IPS-NIHi11 (cell line): ENCODE measurements at places on chromosomes 16 and 17.
A peak's percentile ranks its signal among the peaks of the same experiment; 100 is the strongest.

DNA sequence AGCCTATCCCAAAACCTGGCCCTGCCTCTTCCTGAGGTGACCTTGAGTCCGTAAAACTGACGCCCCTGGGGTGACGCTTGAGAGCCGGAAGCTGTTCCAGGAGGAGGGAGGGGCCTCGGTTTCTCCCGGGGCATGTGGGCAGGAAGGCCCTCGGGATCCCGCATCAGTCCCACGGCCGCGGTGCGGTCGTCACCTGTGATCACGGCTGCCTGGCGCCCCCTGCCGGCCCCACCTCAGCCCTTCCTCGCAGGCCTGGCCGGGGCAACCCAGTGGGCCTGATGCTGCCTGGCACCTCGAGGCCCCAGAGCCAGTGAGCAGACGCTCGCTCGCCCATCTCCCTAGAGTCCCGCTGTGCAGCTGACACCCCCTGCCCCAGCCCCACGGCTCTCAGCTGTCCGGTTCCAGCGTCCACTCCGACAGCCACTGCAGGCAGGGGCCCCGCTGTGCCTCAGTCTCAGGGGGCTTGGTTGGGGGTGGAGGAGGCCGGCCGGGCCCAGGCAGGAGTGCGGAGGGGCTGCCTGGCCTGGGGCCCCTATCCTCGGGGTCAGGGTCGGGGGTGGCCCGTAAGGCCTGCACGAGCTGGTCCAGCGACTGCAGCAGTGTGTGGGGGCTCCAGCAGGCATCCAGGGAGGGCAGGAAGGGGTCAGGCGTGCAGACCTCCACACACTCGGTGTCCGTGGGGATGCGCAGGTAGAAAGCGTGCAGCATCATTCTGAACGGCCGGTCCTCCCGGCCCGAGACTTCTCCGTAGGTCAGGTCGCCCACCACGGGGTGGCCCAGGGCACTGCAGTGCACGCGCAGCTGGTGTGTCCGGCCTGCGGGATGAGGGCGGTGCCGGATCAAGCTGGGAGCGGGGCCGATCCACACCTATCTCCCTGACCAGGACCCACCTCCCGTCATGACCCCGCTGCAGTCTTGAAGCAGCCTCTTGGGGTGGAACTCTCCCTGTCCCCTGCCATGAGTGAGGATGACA, 2.3 kb downstream of the RPUSD1 start:
- peak; percentile 90 for DNase-seq

DNA sequence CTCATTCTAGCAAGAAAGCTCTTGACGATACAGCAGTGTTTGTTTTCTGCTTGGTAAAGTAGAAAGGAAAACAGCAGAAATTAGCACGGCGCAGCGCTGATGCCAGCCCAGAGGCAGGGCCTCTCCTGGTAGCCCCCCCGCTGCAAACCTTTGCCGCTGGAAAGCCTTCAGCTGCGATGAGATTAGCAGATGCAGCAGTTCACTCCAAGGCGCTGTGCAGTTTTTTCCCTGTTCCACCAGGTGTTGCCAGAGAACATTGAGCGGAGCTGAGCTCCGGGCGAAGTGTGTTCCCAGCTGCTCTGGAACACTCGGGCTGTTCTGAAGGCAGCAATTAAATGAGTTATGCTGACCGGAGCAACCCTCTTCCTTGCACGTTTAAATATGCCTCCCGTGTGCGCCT, 72.5 kb downstream of the RBFOX1 start:
- DNase-seq = no peak

- DNase-seq = peak; percentile 17
Measured at GRCh38 chr16:58063377-58064076, 38.0 kb downstream of the MMP15 start.

DNA sequence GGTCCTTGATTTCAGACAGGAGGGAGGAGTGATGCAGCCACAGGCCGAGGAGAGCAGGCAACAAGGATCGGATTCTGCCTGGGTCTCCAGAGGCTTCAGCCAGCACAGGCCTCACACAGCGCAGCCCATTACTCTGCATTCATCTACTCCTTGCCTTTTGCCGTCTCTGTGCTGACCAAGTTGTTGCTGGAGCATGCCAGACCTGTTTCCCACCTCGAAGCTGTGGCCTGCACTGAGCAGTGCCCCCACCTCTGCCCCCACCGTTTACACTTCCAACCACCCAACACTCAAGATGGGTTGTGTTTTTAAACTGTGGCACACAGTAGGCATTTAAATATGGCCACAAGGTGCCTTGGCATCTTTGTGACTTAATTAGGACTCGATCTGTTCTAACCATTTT, 1.3 kb downstream of the PRM2 start:
- DNase-seq = no peak

DNA sequence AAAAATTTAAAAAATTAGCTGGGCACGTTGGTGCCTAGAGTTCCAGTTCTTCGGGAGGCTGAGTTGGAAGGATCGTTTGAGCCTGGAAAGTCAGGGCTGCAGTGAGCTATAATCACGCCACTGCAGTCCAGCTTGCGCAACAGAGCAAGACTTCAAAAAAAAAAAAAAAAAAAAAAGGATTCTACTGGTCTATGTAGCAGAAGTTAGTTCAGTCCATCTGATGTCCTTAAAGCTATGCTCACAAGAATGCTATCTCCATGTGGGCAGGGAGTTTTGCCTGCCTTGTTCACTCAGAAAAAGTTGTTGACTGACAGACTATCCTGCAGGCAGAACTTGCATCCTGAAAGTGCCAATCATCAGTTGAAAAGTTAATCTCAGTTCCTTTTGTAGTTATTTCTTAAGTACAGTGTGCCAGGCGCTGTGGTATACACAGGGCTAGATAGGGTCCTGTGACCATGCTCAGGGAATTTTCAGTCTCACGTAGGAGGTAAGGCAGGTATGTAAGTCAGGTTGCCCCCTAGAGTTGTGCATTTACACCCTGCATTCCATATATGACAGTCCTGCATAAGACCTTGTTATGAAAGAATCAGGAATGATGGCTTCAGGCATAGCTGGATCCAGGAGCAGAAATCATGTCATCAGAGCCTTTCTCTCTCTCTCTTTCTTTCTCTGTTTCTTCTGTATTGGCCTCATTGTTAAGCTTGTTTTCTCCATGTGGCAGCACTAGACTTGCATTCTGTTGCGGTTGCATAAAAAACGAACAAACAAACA, 7.6 kb downstream of the SYT17 start:
- no peak for DNase-seq

- DNase-seq = no peak
Measured at GRCh38 chr16:52496051-52496876, 50.7 kb downstream of the TOX3 start.

GRCh38 chr17:1495265-1495989, 2.9 kb upstream of the MYO1C start:
- DNase-seq = no peak

DNA sequence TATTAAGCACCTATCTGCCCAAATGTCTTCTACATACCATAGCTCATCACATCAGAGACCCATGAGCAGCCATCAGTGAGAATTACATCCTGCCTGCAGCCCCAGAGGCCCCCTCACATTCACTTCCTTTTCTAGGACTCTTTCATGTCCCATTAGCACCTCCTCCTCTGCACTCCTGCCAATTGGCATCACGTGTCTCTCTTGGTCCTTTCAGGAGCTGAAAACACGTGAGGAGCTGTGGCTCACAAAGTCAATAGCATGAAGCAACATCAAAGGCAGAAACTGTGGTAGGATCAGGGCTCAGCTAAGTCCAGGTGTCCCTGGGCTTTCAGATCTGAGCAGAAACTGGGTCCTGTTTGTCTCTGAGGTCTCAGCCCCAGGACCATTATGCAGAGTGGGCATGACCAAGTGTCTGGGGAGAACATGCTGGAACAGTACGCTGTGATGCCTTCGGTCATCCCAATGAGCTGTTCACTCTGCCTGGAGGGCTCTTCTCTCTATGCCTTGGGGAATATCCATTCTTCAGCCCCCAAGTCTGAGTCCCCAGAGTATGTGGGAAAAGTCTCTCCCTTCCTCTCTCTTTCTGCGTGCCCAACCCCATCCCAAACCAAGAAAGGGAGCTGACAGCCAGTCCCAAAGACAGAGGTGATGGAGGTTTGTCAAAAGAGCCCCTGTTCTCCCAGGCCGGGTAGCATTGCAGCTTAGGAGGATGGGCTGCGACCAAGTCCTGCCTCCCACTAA, 457.0 kb upstream of the CDH5 start:
- DNase-seq = no peak

- DNase-seq = no peak
Measured at GRCh38 chr17:795721-796120, 13.6 kb downstream of the MRM3 start.

DNA sequence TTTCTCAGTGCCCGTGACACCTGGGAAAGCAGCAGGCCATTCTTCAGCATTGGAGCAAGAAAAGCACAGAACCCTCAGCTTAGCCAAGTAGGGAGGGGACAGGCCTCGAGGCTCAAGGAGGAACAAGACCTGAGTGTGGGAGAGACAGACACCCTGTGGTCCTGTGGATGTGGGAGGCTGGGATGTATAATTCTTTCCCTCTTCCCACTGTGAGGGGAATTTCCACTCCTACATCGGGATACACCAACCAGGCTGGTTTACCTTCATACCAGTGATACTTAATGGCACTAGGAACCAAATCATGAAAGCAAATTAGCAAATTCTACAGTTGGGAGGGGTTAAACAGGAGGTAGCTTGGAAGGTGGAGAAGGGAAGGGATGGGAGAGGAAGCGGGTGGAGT, 41.7 kb downstream of the LYRM1 start:
- DNase-seq = no peak
